Neuronal stem cell (in vitro differentiated cells): ENCODE measurements at places on chromosomes 5 and 9.

DNA sequence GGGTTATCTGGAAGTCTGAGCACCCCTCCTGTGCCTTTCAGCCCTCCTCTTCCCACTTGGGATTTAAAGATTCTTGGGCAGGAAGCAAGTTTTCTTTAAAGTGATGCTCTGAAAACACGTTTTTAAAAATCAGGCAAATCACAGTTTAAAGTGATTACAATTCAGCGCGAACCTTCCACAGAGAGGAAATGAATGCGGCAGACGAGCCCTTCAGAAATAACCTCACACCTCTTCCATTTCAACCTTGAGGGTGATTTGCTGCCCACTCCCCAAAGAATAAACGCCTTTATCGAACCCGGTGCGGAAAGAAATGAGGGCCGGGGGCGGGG, 2.3 kb upstream of the EFNA5 start:
- no peaks in the 10 kb centered on the region for H3K4me1 ChIP-seq
- DNase-seq, result no peak
- peaks cover 10% of the 10 kb centered on the region for H3K36me3 ChIP-seq

- no peaks in the 10 kb centered on the region for H3K36me3 ChIP-seq
- no peak overlapping the region for H3K4me3 ChIP-seq
- DNase-seq, result no peak
- no peak overlapping the region for H3K27ac ChIP-seq
- H3K4me1 ChIP-seq, result peaks cover 17% of the 10 kb centered on the region
- no peaks in the 10 kb centered on the region for H3K27me3 ChIP-seq
Observed at GRCh38 chr5:172646716-172647285, 5.7 kb downstream of the NEURL1B start.

DNA sequence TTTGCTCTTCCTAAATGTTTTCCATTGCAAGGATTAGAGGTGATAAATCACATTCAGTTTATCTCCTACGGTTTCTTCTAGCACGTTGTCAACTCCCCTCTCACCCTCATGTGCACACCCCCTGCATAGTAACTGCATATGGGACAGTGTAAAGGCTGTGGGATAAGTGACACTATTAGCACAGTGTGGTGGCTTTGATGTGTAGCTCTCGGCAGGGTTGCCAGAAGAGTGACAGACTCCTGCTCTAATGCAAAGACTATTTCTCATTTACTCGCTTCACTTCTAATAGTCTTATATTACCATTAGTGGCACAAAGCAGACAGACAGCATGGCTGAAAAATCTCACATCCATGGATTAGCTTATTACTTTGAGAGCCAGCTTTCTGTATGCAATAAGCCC, 454.6 kb downstream of the CETN3 start:
- DNase-seq, result no peak
- H3K4me1 ChIP-seq, result peaks cover 1% of the 10 kb centered on the region
- no peak overlapping the region for H3K27ac ChIP-seq
- H3K27me3 ChIP-seq, result no peaks in the 10 kb centered on the region

DNA sequence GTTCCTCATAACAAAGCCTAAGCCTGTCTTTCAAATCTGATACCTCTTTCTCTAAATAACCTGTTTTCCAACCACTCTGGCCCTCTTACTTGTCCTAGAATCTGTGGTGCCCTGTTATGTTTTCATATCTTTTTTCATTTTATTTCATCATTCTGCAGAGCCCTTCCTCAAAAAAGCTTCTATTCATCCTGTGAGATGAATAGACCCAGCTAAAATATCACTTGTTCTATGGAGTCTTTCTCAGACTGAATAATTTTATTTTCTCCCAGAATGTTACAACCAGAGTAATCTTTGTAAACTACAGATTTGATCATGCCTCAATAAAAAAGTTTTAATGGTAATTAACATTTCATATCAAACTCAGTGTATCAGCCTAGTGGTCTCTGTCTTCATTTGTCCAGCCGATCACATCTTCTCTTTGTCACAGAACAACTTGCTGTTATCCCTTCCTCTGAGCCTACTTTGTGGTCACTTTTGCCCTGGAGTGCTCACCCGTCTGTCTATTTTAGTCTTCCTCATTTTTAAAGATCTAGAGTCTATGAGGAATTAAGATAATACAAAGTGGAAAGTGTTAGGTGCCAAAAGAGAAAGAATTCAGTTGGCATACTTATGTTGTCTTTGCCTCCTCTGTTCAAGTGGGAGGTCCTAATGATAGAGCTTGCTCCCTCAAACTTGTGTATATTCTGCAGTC, 77.8 kb downstream of the ZCCHC7 start:
- no peak for DNase-seq
- no peak overlapping the region for H3K27ac ChIP-seq
- H3K27me3 ChIP-seq, result no peaks in the 10 kb centered on the region
- peaks cover 30% of the 10 kb centered on the region for H3K4me1 ChIP-seq

- no peaks in the 10 kb centered on the region for H3K27me3 ChIP-seq
- no peak for DNase-seq
- peak overlapping the region; percentile 72 for H3K4me3 ChIP-seq
- no peaks in the 10 kb centered on the region for H3K36me3 ChIP-seq
- H3K27ac ChIP-seq, result no peak overlapping the region
Observed at GRCh38 chr5:138139781-138140090, 508 bp upstream of the NME5 start.

DNA sequence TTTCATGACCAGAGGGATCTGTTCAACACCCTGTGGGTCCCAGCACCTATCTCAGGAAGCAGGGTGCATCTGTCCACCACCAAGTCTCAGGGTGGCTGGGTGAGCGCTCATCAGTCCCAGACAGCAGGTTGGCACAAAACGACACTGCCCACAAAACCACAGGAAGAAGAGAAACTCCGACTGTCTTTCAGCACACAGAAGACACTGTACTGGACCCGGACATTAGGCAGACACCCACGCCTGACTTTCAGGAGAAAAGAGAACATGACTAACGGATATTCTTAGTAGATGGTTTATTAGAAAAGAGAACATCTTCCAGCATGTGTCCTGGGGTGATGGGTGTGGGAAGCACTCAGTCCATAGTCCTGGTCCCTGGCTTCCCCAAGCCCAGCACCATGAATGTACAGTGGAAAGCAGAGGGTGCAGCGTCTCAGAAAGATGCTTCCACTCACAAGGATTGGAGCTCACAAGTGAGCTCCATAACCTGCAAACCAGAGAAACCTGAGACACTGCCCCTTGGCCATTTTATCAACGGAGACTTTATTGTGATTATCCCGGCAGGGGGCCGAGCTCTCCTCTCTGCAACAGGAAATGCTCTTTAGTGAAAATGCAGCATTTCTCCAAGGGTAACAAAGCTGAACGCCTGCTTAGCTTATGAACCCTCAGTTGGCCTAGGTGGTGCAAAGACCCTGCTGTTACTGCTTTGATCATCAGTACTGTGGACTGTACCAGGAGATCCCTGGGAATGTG, 35.8 kb upstream of the LCP2 start:
- no peak overlapping the region for H3K4me3 ChIP-seq
- H3K27ac ChIP-seq, result no peak overlapping the region
- H3K36me3 ChIP-seq, result no peaks in the 10 kb centered on the region
- no peaks in the 10 kb centered on the region for H3K27me3 ChIP-seq

GRCh38 chr9:21592063-21592338, 109.9 kb upstream of the IFNE start:
- H3K4me1 ChIP-seq, result no peaks in the 10 kb centered on the region
- no peak overlapping the region for H3K27ac ChIP-seq
- DNase-seq, result no peak
- no peak overlapping the region for H3K4me3 ChIP-seq
- no peaks in the 10 kb centered on the region for H3K27me3 ChIP-seq
